ENCODE measurements at places on chromosomes 2 and 18.

- no peak for DNase-seq
These were observed 115.5 kb downstream of the COL6A3 start for GRCh38 chr2:237298151-237299118.

DNA sequence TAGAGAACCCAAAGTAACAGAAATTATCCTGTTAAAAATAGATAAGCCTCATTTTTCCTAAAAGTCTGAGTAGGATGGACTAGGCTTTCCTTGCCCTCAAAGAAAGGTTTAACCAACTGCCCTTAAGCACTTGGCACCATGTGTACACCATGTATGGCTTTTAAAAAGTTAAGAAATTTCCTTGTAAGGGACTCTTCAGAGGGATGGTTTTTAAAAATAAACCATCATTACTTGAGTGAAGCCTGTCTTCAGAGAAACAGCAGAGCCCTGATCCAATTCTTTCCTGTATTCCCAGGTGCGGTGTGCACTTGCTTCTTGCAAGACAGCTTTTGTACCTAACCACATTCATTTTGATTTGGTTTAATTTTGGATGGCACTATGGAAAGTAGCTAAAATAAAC, 1.1 kb upstream of the NEMP2 start:
- DNase-seq, result no peak

DNA sequence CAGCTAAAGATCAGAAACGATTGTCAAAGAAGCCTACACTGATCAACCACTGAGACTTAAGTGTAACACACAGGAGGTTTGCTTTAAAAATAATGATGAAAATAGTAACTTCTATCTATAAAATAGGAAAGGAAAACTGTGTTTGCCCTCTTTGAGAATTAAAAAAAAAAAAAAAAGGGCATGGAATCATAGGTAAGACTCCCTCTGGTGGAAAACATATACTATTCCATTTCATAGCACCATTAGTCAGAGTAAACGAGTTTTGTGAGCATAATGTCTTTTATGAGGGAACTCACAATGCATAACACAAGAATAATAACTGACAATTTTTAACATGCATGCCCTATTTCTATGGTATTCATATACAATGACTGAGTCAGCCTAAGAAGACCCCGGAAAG, 36.3 kb downstream of the SLC35F5 start:
- no peak for DNase-seq

DNA sequence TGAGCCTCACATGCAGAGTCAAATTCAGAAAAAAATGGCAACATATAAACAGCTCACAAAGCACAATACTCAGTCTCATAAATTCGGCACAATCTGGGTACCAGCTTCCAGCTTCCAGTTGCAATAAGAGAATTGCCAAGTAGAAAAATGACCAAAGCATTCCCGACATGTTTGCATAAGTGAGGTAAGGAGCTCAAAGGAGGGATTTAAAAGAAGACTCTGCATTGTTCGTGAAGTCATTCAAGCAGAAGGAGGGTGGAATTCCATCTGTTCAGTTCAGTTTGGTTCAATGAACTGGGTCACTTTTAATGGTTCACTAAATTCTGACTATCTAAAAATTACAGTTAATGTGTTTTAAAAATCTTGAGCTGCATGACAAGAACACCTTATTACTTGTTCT, 106.7 kb upstream of the KLHL14 start:
- no peak for DNase-seq

DNA sequence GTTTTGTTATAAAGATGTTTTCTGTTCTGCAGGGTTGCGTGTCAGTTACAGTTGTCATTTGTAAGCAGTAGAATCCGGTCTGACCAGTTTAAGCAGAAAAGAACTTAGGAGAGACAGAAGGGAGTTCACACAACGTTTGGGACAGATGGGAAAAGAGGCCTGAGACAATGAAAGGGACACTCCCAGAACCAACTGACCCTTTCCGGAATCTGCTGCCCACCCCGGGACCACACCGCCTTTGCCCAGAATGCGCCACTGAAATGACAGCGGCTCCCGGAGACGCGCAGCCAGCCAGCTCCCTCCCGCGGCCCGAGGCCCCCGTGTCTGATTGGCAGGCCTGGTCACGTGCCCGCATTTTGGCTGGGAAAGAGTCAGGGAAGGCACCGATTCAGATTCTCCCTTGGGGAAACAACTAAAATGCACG, 244.6 kb downstream of the BCL2 start:
- DNase-seq, result peak; percentile 87

DNA sequence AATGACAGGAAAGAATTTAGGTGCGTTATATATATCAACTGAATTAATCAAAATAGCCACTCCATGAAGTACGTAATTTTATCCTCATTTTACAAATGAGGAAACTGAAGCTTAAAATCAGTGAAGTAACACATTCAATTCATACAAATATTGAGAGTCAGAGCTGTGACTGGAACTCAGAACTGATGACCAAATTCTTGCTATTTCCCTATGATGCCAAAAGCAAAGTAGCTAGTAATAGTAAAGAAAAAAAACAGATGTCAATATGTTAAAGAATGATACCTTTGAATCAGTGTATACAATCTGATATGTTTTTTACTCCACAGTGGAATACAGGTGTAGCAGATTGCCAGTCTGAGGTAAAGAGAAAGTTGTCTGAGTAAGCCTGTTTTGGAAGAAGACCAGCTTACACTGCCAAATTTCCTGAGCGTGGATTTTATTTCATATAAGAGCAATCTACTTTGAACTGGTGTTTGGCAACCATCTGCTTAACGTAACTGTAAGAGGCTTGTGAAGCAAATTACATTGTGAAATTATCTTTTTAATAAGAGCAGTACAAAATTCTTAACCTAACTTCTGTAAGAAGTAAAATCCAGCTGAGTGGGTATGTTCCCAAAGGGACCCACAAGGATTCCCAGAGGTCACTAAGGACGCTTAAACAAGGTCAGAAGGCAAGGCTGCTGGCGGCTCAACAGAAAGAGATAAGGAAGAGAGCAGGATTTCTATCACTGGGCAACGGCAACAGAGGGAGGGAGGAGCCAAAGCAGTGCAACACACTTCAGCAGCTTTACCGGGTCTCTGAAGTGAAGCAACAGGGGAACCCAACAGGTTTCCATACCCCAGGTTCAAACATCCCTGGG, 85.6 kb downstream of the IKZF2 start:
- peak; percentile 39 for DNase-seq

DNA sequence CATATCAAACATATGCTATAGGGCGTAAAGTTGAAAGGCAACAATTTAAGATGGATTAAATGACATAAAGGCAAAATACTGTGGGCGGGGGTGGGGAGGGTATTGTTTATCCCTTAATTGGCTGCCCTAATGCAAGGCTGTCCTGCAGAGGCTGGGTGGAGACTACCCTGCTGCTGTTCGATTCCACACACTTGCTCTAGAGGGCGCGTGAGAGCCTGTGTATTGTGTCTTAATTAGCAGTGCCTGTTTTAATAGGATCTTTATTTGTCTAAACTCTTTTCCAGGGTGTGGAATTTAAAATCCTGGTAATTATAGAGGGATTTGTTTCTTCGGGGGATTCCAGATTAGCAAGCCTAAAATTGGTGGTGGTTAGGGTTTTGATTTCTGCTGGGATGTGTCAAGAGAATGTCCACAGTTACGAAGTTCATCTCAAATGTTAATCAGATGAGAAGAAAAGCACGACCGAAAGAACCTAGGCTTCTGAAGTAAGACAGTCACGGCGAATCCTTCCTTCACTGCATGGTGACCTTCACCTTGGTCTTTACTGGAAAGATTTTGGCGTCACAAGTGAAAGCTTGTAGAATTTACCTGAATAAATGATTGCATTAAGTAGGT, 103.5 kb upstream of the MAP3K20 start:
- DNase-seq, result peak; percentile 62

DNA sequence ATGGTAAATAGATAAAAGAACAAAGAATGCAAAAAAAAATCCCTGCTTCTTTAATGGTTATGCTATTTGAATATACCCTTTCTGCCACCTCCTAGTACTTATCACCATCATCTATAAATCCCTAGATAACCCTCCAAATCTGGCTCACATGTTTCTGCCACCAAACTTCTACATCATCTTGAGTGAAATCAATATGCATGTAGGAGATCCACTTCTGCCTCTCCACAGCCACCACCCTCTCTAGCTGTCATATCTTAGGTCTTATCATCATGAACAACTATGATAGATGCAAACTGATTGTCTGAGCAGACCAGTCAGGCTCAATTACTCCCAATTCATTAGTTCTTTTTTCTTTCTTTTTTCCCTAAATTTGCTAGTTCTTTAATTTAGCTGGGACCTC, 55.3 kb downstream of the STRN start:
- no peak for DNase-seq

- no peak for DNase-seq
These were observed 20.9 kb downstream of the SLC30A3 start for GRCh38 chr2:27241761-27242613.

DNA sequence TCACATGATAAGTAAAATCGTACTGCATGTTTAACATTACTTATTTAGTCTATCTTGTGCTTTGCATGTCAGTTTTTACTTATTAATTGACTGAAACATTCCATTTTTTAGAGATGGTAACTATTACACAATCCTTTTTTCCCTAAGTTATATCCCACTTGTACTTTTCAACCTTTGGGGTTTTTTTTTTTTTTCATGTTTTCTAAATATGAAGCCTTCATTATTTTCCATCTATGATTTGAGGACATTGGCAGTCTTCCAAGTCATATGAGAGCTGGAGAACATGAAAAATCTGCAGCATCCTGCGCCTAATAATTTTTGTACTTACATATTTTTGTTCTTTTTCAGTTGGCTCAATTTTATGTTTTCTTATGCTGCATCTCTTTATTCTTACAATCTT, 113.9 kb downstream of the MYO1B start:
- no peak for DNase-seq

DNA sequence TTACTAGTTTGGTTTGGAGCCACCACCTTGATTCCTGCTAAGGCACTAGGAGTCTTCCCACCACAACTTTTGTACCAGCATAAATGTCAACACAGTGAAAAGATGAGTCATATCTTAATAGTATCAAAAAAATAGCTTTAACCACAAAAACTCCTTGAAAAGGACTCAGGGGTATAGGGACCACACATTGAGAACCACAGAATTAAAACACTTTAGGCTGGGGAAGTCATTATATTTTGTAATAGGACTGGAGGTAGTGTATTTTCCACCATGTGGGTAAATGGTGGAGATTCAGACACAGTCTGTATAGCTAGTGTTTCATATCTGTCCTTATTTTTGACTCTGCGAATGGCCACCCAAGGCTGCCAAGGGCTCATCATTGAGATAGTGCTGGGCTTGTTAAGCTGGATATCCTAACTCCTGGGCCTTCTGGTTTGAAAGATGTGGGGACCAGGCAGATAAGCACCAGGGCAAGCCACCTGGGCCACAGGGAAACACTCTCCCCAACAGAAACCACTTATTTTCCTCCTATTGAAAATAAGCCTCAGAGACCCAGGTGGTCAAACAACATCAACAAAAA, 19.1 kb upstream of the FHL2 start:
- no peak for DNase-seq

GRCh38 chr18:52577795-52578194, 237.8 kb downstream of the DCC start:
- DNase-seq, result no peak

DNA sequence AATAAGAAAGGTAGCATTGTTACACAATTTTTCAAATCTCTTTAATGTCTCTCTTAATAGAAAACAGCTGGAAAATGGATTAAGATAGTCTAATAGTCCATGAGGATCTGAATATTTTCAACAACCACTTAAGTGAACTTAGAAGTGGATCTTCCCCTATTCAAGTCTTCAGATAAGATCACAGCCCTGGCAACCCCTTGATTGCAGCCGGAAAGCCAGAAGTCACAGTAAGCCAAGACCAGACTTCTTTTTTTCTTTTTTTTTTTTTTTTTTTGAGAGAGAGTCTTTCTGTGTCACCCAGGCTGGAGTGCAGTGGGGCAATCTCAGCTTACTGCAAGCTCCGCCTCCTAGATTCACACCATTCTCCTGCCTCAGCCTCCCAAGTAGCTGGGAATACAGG, 18.6 kb upstream of the ZC3H15 start:
- DNase-seq, result no peak

DNA sequence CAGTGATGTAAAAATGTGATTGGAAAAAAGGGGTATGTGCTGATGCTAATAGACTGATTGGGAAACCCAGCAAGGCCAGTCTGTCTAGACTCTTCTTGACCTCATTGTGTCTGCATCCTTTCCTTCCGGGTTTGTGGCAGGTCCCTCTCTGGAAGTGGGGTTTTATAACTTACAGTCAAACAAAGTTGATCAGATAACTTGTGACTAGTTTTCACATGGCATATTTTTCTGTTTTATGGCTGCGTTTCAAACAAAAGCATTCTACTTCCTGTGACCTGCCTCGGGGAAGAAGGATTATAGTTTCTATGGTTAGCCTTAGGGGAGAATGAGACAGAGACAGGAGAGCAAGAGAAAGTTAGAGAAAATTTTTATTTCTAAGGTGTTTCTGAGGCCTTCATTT, 188.7 kb upstream of the HNMT start:
- no peak for DNase-seq

GRCh38 chr2:241877989-241878970, 8.8 kb downstream of the RTP5 start:
- peak; percentile 75 for DNase-seq

GRCh38 chr2:74072565-74072964, 75.1 kb downstream of the BOLA3 start:
- DNase-seq, result no peak

DNA sequence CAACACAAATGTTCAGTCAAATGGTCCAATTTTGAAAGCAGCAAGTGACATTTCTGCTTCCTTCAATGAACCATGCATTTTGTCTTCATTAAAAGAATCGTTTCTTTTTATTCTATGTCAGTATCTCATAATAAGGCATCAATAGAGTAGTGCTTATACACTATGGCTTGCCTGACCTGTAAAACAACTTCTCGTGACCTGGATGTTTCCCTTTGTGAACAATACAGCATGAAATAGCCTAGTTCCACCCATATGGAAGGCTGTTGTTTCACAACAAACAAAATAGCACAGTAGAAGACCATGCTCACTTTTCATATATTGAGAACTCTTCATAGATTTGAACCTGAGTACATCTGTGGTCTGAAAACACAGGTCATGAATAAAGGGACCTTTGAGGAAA, 104.3 kb upstream of the PIK3C3 start:
- DNase-seq, result no peak

DNA sequence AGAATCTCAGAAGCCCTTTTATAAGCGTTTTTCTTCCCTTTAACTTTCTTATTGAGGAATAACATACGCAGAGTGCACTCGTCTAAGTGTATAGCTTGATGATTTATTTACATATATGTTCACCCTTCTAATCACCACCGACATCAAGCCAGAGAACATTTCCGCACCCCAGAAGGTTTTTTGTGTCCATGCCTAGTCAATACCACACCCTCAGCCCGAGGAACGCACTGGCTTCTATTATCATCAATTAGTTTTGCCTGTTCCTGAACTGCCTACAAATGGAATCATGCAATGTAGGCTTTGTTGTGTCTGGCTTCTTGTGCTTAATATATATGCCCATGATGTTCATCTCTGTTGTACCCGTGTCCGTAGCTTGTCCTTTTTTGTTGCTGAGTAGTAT, 27.7 kb downstream of the SDC1 start:
- DNase-seq, result no peak

- no peak for DNase-seq
These were observed 129.7 kb downstream of the PHLPP1 start for GRCh38 chr18:62844850-62845643.

GRCh38 chr2:74747411-74748080, 86.4 kb upstream of the HK2 start:
- no peak for DNase-seq
